ENCODE measurements at places on chromosomes 7 and 10.

- DNase-seq = no peak
Observed at GRCh38 chr7:40315277-40315676, 180.5 kb downstream of the SUGCT start.

GRCh38 chr7:31058688-31059087 is 6.6 kb downstream of the ADCYAP1R1 start:
- DNase-seq = no peak

DNA sequence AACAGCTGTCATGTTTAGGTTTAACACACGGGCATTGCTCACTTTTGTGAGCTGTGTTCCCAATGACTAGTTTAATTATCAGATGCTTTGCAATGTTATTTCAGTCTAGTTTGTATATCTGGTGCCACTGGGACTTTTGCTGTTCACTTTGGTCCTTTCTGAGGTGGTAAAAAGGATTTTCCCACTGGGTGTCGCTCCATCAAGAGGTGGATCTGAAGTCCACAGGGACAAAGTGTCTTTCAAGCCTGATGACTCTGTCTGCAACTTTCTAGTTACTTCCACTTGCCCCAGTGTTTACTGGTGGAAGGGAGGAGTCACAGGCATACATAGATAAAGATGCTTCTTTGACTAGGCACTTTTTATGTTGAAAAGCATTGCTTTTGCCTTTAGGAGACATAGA is 242.2 kb downstream of the HGF start:
- DNase-seq = no peak

DNA sequence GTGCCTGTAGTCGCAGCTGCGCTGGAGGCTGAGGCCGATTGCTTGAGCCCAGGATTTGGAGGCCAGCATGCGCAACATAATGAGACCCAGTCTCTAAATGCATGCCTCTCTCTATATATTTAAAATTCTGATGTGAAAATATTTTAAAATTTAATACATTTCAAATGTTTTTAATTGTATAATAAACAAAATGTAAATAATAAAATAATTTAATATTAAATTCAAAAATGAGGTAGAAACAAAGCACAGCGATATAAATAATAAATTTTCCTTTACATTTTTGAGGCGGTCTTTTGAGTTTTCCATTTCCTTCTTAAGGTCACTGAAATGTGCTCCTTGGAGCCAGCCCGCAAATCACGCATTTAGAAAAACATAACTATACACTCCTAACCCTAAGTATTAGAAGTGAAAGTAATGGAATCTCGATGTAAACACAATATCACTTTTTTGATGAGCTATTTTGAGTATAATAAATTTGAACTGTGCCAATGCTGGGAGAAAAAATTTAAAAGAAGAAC is 523 bp upstream of the CDK1 start:
- no peak for DNase-seq

DNA sequence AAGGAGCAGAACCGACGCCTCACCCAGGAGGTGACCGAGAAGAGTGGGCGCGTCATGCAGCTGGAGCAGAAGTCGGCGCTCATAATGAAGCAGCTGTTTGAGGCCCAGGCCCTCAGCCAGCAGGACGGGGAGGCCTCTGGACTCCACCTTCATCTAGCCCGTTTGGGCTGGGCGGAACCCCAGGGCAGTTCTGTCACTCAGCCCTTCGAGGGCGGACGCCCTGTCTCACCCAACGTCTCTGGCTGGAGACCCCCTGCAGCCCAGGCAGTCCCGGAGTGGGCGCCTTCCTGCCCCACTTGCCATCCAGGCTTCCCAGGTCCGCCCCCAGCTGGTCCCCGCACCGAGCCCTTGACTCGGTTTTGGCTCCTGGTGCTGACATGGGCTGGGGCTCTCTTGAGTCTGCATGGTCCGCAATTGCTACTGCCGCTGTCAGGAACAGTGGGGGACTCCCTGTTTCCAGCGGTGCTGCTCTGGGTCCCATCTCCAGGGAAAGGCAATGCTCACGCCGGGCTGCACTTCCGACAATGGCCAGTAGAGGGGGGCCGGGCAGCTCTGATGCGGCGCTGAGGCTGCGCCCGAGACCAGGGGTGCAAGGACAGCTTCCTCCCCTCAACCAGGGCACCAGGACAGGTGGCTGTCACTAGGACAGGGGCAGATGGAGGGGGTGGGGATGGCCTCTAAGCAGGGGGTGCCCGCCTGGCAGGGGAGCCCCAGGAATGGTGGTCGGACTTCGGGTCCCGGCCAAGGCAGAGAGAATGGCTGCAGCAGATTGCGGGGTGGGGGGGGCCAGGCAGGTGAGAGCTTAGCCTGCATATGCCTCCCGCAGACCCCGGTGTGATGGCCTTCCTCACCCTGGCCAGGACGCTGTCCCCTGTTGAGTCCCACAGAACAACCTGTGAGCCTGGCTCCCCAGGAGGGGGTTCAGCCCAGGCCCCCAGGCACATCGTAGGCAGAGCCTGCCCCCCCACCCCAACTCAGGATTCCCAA is 71.2 kb upstream of the KCTD7 start:
- DNase-seq = peak; percentile 60

DNA sequence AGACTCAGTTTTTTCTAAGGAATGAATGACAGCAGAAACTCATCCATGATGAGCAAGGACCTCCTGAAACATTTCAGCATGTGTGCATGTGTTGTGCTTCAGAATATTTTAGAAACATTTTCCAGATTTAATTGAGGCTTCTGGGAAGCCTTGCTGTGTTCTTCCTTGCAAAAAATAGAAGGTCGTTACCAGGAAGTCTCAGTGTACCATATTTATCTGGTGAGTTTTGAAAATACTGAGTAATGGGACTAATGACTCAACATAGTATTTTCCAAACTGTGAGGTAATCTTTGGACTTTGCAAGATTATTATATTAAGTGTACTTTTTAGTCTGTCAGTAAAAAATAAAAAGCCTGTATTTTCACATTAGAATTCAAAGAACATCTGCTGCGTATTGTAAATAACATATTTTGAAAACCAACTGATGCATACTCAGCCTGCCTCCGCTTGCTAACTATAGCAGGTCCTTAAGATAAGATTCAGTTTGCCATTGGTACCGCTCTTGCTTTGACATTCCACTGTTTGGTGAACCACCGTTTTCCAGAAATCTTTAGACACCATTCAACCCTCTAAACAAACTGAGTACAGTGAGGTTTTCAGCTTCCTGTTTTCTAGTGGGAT is 739.6 kb upstream of the GALNT17 start:
- DNase-seq = no peak

DNA sequence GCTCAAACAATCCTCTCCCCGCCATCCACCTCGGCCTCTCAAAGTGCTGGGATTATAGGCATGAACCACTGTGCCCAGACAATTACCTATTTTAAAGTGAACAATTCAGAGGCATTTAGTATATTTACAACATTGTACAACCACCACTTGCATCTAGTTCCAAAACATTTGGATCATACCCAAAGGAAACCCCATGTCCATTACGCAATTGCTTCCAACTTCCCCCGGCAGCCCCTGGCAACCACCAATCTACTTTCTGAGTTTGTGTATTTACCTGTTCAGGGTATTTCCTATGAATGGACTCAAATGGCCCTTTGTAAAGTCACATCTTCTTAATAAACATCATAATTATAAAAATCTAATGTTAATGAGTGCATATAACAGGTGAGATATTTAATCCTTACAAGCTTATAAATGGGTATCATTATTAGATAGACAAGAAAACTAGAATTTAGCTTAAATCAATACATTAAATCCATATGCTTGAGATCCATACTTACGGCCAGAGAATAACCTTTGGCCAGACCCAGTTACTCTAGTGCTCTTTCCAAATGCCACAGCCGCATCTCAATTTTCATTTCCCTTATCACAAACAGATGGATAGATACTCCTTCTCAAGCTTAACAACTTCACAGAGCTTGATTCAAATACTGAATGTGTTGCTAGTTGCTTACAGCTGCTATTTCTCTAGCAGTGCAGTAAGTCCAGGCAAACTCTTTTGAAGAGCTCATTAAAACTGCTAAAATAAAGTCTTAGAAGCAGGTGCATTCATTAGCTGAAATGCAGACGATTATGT is 133.4 kb upstream of the MKLN1 start:
- DNase-seq = no peak

DNA sequence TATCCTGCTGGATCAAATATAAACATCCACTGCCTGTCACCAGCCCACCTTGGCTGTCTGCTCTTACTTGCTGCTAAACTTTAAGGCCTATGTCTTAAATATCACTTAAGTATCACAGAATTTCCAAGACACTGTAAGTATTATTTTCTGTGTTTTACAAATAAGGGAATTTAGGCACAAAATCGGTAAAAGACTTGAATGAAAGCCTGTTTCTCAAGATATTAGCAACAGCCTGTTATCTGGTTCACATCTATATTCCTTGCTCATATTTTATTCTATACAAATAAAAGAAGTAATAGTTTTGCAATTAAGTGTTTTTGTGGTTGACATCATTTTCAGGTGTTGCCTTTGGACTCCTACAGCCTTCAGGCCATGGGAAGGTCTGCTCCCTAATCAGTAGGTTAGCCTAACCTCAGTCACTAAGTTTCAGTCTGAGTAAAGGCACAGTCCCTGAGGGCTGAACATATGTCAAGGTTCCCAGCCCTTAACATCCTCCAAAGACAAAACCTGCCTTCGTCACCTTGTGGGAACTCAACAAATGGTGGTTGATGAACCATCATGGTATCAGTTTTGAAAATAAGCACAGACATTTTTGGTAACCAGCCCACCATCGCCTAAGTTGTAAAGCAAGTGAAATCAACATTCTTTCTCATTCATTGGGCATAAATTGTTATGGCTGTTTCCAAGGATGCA is 127.1 kb downstream of the CREB5 start:
- no peak for DNase-seq

DNA sequence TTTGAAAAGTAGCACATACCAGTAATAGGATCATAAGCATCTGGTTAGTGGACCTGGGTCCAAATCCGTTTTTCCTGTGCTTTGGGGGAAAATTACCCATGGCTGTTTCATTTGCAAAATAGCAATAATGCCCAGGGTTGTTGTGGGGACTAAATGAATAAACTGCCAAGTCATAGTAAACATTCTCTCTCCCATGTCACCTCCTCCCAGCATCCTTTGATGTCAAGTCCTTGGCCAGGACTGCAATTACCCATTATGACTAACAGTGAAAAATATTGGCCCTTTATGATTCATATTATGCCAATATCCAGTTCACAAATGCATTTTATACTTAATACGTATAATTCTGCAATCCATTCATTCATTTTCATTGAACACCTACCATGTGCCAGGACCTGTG is 23.0 kb downstream of the TOMM7 start:
- no peak for DNase-seq

- no peak for DNase-seq
Observed at GRCh38 chr10:86178401-86179152, 188.0 kb downstream of the GRID1 start.

DNA sequence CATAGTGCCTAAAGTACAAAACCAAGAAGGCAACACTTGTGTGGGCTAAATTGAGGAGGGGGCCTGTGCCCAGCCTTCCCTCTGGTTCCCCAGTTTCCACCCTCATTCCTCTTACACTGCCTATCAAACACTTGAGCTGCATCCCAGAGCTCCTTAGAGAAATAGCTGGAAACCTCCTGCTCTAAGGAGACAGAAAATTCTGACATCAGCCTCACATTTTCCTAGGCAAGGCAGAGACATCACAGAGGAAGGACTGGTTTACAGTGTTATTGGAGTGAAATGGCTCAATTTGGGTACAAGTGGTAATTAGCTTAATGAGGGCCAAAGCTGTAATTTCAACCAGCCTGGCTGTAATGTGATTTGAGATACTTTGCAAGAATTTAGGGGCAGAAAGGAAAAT is 192.3 kb upstream of the AOAH start:
- no peak for DNase-seq

DNA sequence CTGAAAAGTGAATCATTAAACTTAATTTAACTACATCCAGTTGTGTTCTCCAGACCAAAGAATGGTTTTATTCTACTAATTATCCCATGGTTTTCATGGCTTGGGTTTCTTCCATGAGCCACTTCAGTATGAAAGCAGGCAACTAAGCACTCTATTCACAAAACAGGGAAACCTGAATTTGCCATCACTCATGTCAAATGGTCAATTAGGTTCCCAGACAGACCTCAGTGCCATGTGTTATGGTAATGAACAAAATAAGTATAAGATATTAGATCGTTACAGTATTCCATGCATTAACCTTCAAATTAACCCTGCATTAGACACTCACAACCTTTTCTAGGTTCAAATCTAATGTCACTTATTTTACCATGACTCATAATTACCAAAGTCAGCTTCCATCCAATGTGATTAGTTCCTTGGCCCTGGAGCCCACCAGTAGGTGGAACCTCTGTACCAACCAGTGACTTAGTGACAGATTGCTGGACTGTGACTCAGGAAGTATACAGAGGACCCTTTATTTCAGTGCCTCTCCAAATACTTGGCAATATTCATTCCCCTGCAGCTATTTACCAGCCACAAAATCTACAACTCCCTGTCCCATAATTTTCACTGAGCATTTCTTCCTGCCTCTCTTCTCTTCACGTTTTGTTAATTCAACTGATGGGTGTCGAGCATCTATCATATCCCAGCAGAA is 1270.2 kb upstream of the SORCS1 start:
- no peak for DNase-seq

DNA sequence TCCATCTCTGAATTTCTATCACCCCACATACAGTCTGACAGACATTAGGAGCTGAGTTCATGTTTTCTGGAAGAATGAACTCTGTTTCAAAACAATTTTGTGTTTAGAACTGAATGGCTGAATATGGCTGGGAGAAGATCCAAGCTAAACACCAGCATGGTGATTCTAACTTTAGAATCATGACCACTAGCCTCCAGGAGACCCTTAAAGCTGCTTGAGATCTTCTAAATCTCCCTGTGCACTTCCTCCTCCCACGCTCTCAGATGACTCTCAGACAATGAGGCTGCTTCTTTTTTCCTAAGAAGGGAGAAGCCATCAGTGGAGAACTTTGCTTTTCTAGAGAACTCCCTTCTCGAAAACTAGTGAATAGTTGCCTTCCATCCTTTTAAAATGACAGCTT is 711.2 kb downstream of the GRID1 start:
- no peak for DNase-seq

- DNase-seq = no peak
Observed at GRCh38 chr7:76204147-76204546, 2.5 kb downstream of the SRRM3 start.

Data from stimulated activated CD8-positive, alpha-beta memory T cell treated with anti-CD3 and anti-CD28 coated beads, Interleukin-4, amount 100 ng/mL, for 4 hours (primary cell).